Omental fat pad (tissue), 4 donors: ENCODE measurements at places on chromosomes 5 and 9.

DNA sequence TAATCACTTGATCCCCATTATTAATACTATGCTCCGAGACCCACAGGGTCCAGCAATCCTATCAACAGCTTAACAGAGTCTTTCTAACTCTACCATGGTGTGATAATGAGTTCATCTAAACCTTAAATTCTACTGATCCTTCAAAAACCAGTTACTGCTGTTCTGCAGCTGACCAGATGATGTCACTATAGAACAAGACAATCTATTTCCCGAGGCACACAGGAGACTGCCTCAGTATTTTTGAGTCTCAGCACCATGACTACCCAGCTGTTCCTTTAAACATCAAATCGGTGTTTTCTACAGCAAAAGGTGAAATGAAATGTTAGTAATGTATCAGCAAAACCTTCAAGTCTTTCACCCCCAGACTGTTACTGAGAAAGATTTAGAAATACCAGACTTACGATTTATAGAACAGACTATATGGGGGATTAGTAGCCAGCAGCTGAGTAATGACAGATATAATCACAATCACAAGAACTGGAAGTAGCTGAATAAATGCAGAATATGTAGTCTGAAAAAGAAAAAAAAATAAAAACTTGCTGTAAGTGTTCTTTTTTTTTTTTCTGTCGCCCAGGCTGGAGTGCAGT is 16.9 kb downstream of the DNAJC18 start:
- no peak for DNase-seq

DNA sequence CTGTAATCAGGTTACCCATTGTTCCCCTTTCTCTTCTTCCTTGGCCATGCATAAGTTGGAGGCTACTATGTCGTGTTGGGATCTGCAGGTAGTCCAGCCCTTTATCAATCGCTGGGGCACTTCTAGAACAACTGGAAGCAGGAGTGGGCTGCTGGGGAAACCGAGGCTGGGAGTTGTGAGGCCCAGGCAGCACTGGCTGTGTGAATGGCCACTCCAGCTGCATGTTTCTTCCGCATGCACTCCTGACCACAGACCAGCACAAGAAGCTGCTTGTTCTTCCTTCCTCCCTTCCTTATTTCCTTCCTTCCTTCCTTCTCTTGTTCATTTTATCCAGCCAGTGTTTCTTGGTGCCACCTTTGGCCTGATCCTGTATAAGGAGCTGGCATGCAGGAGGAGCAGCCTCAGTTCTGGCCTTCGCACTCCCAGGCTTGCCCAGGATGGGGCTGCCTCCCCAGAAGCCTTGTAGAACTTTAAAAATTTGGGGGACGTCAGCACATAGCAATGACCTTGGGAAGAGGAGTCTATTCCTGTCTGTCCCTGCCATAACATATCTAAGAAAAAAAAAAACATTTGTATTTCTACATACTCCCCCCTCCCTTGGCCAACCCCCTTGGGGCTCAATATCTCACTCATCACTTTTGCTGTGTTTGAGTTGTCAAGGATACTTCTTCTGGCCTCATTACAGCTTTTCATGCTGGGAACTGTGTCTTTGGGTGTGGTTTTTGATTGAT is 20.8 kb upstream of the CXCL14 start:
- DNase-seq = no peak

GRCh38 chr5:38720554-38721361 is 125.1 kb upstream of the OSMR start:
- no peak for DNase-seq

DNA sequence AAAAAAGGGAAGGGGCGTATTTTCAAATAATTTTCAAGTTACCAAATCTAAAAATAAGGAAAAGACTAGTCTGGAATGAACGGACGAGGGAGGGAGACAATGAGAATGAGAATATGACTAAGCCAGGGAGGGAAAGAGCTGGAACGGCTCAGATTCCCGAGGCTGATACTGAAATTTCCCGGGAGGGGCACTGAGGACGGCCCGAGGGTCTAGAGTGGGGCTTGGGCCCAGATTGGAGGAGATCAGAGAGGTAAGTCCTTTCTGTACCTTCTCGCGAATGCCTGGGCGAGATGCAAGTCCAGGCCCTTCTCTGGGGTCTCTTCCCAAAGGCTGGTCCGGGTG is 3.4 kb upstream of the CCIN start:
- no peak for DNase-seq

DNA sequence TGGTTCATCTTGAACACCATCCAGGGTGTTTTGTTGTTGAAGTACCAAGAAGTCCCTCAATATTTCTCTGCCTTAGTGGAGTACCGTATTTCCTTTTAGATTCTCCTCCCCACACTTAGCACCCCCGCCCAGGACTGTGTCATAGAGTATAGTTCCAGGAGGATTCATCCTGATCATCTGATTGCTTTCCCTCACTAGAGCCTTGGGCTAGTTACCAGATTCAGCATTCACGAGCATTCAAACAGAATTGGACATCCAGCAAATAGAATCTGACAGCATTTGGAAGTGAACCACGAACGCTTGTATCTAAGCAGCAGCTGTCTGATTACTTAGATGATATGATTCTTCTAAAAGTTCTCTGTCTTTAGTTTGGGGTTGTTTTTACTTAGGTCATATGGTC is 248.1 kb upstream of the TAS2R1 start:
- no peak for DNase-seq

DNA sequence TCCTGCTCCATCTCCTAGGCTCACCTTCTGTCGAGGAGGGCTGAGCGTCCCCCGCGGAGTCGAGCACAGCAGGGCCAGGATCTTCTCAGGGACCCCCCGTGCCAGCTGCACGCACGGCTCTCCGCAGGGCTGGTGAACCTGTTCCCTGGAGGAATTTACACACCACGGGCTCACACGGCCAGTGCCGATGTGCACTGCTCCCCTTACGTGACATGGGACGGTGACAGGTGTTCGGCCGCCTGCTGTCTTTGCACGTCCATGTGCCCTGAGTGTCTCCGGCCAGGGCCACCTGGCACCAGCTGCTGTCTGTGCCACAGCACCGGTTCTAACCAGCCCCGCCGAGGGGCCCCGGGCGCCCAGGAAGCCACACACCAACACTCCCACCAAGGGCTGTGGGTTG is 8.7 kb upstream of the AGPAT2 start:
- no peak for DNase-seq
